ENCODE measurements at places on chromosomes 5 and 9.

- DNase-seq, result peak; percentile 3
These were observed 267.9 kb upstream of the PDE4D start for GRCh38 chr5:60161340-60161934.

- no peak for DNase-seq
These were observed 17.3 kb downstream of the MOCS2 start for GRCh38 chr5:53092242-53092641.

- DNase-seq, result no peak
These were observed 157.2 kb upstream of the ISL1 start for GRCh38 chr5:51225789-51226742.

GRCh38 chr5:98767581-98767980, 5.9 kb upstream of the RGMB start:
- no peak for DNase-seq

DNA sequence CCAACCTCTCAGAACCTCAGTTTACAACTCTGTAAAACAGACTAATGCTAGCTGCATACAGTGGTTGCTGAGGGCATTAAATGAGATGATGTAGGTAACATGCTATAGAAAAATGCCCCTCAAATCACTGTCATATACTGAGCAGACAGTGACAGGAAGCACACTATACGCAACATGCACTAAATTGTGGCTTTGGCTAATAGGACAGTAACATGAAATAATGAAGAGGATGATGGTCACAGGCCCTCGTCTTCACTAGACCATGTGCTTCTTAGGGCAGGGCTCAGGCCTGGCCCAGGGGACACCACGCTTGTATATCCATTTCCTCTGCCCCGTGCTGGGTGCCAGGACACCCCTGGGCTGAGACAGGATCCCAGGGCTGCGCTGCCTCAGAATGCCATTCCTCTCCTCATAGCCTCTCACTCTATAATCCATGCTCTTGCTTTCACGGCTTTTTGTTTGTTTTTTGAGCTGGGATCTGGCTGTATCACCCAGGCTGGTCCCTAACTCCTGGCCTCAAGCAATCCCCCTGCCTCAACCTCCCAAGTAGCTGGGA, 18.9 kb downstream of the CSF1R start:
- no peak for DNase-seq

GRCh38 chr5:111236348-111236747, 12.2 kb downstream of the CAMK4 start:
- DNase-seq, result no peak

GRCh38 chr9:72363236-72363635, 1.8 kb downstream of the ZFAND5 start:
- no peak for DNase-seq

- no peak for DNase-seq
These were observed 13.9 kb downstream of the IDNK start for GRCh38 chr9:83636813-83637212.

DNA sequence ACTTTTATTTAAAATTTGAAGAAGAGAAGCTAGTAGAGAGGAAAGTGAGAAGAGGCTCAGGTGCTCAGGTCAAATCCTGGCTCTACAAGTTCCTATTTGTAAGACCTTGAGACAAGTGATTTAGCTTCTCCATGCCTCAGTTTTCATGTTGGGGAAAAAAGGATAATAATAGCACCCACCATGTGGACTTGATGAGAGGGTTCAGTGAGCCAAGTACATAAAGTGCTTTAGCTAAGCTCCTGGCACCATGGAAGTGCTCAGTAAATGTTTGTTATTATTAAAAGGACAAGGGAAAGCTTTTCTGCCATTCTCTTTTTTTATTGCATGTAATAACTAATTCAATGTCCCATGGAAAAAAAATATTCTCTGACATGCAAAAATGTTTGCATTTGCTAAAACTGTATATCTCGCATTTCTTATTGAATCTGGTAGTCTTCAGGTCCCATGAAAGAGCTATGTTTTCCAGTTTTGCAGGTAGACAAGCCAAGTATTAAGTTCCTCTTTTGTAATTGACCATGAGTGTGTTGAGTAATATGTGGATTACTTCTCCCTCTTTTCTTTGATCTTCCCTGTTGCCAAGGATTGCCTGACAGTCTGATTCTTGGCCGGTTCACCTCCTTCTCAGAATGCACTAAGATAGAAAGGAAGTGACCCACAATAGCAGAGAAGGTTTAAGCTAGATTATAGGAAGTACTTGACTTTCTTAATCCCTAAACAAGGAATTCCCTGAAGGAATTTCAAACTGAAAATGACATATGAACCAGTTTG, 45.6 kb upstream of the TRIM32 start:
- DNase-seq, result no peak

DNA sequence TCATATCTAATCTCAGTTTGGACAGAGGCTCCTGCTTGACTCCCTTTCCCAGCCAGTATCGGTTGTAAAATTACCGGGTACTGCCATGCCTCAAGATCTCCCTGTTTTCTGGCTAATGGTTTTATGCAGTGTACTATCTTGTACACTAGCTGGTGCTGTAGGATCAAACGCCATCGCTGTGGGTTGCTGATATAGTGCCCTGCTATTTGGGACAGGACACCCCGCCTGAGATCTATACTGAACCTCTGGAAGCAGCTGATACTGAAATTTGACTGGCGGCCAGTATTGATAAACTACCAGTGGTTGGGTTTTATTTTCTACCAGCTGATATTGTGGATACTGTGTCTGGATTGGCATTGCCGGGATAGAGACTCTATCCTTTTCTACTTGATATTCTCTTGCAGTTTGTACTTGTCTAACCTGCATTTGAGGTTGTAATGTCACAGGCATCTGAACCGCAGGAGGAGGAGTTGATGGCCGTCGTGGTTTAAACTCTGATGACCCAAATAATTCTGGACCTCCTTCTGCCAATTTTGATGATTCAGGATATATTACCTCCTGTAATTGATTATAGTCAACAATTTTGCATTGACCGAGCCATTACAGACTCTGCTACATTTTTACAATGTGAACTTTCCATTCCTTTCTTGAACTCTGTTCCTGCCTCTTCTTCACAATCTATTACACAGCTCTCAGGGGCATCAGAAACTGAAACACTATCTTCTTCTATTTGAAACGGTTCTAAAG, 112.5 kb upstream of the LARP1 start:
- no peak for DNase-seq

GRCh38 chr9:120708526-120709224, 5.6 kb downstream of the MEGF9 start:
- DNase-seq, result no peak

- DNase-seq, result no peak
These were observed 57.5 kb downstream of the SIL1 start for GRCh38 chr5:139140591-139141071.

DNA sequence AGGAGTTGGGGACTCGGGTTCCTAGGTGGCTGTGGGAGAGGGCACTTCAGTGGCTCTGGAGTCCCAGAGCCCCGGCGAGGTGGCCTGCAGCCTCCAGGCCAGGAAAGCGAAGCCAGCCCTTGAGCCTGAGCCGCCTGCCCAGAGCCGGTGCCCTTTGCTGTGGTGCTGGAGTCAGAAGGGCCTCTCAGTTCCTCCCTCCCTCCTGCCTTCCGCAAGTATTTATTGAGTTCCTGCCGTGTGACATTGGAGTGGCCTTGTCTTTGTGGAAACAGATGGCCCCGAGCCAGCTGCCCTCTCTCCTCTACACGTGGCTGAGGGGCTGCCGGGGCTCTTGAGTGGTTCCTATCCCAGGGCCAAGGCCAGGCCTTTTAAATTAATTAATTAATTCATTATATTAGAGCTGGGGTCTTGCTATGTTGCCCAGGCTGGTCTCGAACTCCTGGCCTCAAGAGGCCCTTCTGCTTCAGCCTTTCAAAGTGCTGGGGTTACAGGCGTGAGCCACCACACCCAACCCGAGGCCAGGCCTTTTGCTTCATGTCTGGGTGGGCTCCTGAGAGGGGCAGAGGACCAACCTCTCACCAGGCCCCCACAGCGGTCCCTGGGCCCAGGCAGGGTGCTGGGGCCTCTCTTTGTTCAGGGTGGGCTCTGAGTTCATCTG, 45.6 kb upstream of the IER5L start:
- DNase-seq, result no peak

- no peak for DNase-seq
These were observed 5.1 kb upstream of the C5orf46 start for GRCh38 chr5:147911427-147911826.

- no peak for DNase-seq
These were observed 11.4 kb downstream of the PCDHGA12 start for GRCh38 chr5:141441571-141442170.

- no peak for DNase-seq
These were observed 1.9 kb downstream of the IRX2 start for GRCh38 chr5:2749514-2750025.

DNA sequence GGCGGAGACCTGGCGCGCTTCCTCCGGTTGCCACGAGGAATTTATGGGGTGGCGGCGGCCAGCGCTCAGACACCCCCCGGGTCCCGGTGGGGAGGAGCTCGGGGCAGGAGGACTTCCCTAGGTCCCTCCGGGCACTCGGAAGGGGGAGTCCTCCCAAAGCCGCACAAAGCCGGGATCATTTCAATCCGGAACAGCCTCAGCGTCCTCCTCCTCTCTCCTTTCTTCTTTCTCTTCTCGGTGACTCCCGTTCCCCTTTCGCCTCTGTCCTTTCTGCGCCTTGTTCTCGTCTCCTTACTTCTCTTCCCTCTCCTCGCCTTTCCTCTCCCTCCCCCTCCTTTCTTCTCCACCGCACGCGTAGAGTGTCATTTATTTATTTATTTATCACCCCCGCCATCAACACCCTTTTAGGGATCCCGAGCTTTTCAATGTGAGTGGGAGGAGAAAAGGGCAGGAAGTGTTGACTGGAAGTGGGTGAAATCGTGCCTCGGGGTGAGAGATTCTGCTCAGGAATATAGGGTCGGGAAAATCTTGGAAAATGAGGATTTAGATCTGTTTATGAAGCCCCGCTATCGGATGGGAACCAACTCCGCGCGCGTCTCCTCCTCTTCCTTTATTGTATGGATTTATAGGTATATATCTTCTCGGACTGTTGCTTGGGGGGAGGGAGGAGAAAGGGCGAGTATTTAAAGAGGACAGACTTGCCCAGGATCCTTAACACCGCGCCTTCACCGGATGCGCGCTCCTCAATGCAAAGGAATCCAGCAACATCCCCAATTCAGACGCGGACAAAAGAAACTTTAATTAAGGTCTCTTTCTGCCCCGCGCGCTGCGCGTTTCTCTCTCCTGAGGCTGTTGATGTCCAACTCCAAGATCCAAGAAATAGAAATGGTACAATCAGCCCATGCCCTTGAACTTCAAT, 2.0 kb upstream of the ZNF462 start:
- DNase-seq, result no peak

GRCh38 chr5:127959152-127959764, 124.3 kb upstream of the SLC12A2 start:
- DNase-seq, result no peak

DNA sequence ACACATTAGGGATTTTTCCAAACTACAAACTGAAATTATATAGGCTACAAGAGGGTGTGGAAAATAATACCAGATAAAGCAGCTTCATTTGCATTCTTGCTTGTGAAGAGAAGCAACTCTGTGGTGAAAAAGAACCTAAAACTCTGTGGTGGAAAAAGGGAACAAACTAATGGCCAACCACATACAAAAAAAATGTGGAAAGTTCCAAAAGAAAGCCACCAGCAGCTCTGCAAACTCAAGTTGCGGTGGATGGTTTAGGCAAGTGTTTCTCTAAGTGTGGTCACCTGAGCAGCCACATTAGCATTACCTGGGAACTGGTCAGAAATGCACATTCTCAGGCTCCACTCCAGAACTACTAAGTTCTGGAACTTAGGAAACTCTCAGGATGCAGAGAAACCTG, 586.4 kb downstream of the ACTL7B start:
- no peak for DNase-seq

GRCh38 chr5:756171-756570, 28.4 kb downstream of the ZDHHC11B start:
- no peak for DNase-seq

DNA sequence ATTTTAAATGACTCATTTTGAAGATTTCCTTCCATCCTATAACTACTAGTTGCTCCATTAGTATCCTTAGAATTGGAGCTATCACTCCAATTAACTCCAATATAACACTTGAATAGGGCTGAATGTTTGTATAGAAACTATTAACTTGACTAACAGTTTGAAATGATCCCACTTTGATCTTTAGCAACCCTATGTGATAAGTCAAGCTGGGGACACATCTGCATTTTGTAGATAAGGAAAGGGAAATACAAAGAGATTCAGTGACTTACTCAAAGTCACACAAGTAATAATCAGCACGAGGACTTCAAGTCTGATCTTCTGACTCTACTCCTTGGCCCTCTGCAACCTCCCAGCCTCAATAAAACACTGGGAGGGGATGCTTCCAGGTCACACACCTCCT, 101.1 kb downstream of the TMEM215 start:
- DNase-seq, result no peak

- no peak for DNase-seq
These were observed 61.9 kb upstream of the RUFY1 start for GRCh38 chr5:179488491-179488890.
